Osteoblast (primary cell): ENCODE measurements at places on chromosomes 2 and 18. TPM values are rescaled to one million over a fixed set of nuclear protein-coding genes. Genes with fewer than 3 reads are reported as not detected.

ABCB11 gene
- total RNA-seq: under 0.01 TPM in 1 of 2 replicates, not detected in the other

PCARE gene
- not detected in 2 replicates for total RNA-seq

DNAH6 gene
- total RNA-seq: under 0.01 and 0.36 TPM in 2 replicates

RGPD3 gene
- total RNA-seq: 0.36 and 0.59 TPM in 2 replicates

KIAA2012 gene
- under 0.01 TPM in 1 of 2 replicates, not detected in the other for total RNA-seq

DSC2 gene
- under 0.01 and 0.36 TPM in 2 replicates for total RNA-seq

CD207 gene
- not detected in 2 replicates for total RNA-seq

VSNL1 gene
- 0.29 and 0.36 TPM in 2 replicates for total RNA-seq

CFAP65 gene
- not detected in 2 replicates for total RNA-seq

BOK gene
- 33.3 and 41.3 TPM in 2 replicates for total RNA-seq

GAL3ST2 gene
- 0.29 and 0.36 TPM in 2 replicates for total RNA-seq

SERPINB10 gene
- total RNA-seq: 0.29 TPM in 1 of 2 replicates, not detected in the other

ME2 gene
- total RNA-seq: 36.2 and 38.0 TPM in 2 replicates

C1QL2 gene
- total RNA-seq: not detected in 2 replicates

PLA2R1 gene
- total RNA-seq: 19.2 and 19.9 TPM in 2 replicates

CELF4 gene
- not detected in 2 replicates for total RNA-seq
